ENCODE measurements at places on chromosomes 12 and 14.

DNA sequence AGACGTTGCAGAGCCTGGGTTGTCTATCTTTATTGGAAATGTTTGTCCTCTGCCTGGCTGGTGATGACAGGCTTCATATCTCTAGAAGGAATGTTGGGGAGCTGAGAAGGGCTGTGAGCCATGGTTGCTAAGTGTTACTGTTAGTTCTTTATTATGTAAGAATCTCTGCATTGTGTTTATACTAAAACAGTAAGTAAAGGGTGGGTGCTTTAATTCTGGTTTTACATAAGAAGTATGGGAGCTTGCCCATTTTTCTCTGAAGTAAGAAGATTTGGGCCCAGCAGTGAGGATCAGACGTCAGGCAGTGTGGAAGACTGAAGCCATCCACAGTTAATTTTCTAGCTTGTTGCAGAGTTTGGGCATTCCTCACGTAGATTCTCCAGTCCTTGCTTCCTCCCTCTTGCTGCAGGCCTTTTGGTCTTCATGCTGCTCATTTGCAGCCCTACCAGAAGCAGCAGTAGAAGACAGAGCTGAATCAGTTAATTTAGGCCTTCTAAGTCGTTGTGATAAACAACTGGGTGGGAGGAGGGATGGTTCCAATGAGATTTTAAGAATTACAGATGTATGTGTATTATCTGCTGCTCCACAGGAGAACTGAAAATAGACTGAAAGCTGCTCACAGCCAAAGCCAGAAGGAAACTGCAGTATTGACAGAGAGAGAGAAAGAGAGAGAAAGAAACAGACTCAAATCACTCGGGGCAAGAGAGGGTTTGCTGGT, 21.4 kb downstream of the WNT5B start:
- peaks cover 50% of the 10 kb centered on the region for H3K4me1 ChIP-seq
- DNase-seq, result no peak
- H3K36me3 ChIP-seq, result peaks cover 50% of the 10 kb centered on the region
- peak overlapping the region; percentile 66 for H3K27ac ChIP-seq
- peaks cover under 1% of the 10 kb centered on the region for H3K27me3 ChIP-seq
- H3K4me3 ChIP-seq, result peak overlapping the region; percentile 1

DNA sequence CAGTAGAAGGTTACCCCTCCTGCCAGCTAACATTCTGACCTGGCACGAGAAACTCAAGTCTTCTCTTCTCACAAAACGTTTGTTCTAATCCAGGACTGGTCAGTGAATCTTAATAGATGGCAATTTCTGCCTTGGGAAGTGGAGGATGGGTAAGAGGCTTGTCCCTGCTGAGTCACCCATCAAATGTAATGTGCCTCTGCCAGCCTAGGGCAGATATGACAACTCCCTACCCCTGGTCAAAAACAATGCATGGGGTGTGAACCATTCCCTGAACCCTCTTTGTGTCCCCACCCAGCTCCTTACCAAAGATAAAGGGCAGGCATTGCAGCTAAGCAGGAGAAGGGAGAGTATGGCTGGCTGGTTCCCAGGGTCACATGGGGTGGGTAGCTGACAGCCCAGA, 1052.9 kb downstream of the GALC start:
- peaks cover 1% of the 10 kb centered on the region for H3K27me3 ChIP-seq
- no peak overlapping the region for H3K4me3 ChIP-seq
- no peak overlapping the region for H3K27ac ChIP-seq
- no peak for DNase-seq
- H3K4me1 ChIP-seq, result no peaks in the 10 kb centered on the region

DNA sequence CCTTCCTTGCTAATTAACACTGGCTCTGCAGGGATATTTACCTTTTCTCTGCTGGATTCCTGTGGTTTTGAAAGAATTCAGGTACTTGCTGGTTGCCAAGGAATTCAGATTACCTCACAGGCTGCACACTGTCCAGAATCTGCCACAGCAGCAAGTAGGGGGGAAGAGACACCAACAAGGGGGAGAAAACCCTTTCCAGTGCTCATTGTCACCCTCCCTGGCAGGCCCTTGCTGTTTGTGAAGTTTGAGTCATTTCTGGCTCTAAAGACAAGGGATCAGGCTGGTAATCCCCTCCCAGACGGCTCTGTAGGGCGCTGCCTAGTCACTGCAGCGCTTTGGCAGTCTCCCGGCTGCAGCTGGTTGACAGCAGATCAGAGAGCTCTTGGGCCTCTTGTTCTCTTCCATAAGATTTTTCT, 50.8 kb downstream of the TTLL5 start:
- no peaks in the 10 kb centered on the region for H3K36me3 ChIP-seq
- peaks cover 39% of the 10 kb centered on the region for H3K4me1 ChIP-seq
- peak; percentile 78 for DNase-seq
- no peaks in the 10 kb centered on the region for H3K27me3 ChIP-seq

DNA sequence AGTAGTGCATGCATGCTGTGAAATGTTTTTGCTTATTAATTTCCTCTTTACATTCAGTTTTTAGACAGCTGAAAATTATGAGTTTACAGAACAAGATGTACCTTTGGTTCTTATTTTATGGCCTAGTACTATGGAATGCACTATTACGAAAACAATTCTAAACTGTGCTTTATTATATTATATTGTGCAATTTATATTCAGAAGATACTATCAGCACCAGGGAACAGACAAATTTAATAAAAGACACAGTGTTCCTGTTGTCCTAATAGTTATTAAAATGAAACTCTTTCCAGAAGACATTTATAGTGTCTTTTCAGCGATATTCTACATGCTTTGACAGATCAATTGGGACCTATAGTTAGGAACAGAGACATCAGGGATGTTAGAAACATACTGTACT, 427.3 kb downstream of the BTG1 start:
- no peaks in the 10 kb centered on the region for H3K36me3 ChIP-seq
- H3K27me3 ChIP-seq, result no peaks in the 10 kb centered on the region

DNA sequence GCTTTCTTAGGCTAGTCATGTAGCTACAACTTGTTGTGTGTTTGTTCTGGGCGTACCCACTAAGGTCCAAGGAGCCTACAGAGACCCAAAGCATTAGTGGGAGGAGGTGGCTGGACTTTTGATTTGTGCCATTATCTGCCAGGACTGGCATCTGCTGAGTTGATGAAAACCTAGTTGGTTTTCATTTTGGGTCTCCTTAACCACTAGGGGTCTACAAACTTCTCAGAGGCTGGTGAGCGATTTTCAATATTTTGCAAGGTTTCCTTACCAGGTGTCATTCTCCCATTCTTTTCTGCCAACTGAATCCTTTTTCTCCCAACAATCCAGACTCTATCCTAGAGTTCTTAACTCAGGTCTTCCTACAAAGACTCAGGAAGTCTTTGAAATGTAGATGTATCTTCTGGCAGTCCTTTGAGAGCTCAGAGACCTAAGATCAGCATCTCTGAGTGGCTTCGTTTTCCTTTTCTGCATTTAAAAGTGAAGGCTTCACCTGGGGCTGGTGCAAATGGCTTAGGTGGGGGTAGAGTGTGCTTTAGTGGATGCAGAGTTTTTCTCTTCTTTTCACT, 150.0 kb upstream of the RMST start:
- H3K27me3 ChIP-seq, result no peaks in the 10 kb centered on the region
- H3K27ac ChIP-seq, result no peak overlapping the region
- no peak overlapping the region for H3K4me3 ChIP-seq

DNA sequence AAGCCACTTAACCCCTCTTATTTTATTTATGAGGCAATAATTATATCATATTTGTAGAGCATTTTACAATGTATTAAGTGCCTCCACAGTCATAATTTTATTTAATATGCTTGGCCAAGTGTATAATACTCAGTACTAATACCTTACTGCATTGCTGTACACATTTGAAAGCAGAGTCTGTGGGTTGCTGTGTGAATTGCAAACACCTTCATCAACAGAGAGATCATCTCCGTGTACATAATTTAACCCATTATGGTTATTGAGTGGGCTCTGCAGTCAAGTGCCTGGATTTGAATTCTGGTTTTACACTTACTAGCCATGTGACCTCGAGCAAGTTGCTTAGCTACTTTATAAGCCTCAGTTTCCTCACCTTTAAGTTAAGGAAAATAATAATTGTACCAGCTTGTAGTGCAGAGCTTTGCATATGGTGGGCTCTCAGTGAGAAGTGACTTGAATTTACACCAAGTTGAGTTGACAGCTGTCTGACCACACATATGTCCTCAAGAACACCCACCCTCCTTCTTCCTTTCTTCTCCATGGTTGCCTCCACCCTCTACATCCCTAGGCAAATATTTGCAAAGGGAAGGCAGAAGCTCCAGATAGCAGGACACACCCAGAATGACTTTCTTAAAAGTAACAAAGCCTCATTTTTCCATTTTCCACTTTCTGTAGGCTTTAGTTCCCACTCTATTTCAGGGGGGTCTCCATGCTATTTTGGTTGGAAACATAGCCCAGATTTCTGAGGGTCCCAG, 12.3 kb downstream of the CRACR2A start:
- DNase-seq, result no peak
- H3K4me3 ChIP-seq, result no peak overlapping the region
- H3K4me1 ChIP-seq, result no peaks in the 10 kb centered on the region
- no peaks in the 10 kb centered on the region for H3K36me3 ChIP-seq
- H3K27ac ChIP-seq, result no peak overlapping the region
